ENCODE measurements at places on chromosomes 6 and 20.

- DNase-seq: no peak
These were observed 113.5 kb downstream of the EPM2A start for GRCh38 chr6:145621776-145622175.

DNA sequence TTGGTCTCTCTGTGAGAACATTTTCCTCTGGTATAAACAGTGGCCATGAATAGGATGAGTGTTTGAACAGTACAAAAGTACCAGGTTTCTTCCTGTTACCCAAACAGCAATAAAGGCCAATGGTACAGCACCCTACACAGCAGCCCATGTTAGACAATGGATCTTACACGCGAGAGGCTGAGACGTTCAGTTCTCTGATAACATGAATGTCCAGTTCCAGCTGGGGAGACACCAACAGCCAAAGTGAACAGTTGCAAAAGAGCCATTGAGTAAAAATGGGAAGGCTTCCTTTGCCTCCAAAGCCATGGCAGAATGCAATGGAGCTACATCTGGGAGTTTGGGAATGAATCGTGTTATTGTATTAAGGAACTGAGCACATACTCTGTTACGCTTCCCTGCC lies 246.8 kb upstream of the SGK1 start:
- DNase-seq: no peak

- no peak for DNase-seq
These were observed 78.4 kb downstream of the RNASET2 start for GRCh38 chr6:166877906-166878305.

GRCh38 chr6:166454692-166455515 lies 72.2 kb upstream of the MPC1 start:
- no peak for DNase-seq

DNA sequence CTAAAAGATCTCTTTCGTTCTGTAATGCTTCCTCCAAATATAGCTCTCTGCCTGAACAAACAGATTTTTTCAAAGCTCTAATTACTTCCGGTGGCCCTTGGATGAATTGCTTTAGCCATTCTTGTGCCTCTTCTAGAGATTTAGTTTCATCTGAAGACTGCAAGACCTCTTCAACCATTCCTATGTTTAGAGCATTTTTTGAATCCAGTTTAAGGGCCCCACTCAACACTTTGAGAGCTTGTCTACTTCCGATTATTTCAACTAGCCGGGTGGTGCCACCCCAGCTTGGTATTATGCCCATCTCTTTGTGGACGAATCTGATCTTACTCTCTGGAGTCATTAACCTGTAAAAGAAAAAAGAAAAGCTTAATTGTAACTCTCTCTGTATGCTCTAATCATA lies 23.3 kb downstream of the RNF146 start:
- no peak for DNase-seq

GRCh38 chr6:12363651-12364381 lies 73.7 kb downstream of the EDN1 start:
- DNase-seq: no peak

DNA sequence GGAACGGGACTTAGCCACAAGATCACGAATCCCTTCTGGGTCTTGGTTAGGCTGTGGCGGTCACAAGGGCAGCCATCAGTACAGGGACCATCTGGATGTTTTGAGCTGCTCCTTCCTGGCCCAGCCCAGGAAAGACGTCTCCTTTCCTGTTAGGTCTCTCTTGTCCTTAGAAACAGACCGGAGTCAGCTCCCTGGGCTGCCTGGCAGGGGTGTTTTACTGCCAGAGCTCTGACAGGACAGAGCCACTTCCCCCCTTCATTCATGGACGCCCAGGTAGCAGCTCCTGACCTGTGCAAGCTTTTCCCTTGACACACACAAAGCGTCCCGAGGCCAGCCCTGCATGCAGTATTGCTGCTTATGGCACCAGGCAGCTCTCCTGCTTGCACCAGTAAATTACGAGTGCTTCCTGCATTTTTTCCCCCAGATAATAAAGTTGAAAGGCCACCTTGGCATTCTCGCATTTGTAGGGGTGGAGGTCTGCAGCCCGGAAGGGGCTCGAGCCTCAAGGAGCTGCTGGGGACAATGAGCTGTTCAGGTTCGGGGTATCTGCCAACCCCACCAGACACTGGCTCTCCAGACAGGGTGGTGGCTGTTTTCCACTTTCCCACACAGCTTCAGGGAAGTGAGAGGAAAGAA lies 87.4 kb downstream of the NOL4L start:
- DNase-seq: no peak

Data from NCI-H446 (cell line).